ENCODE measurements at places on chromosomes 1 and 21.
A peak's percentile ranks its signal among the peaks of the same experiment; 100 is the strongest.

GRCh38 chr1:244802556-244803239, 32.8 kb upstream of the COX20 start:
- no peak for DNase-seq

- DNase-seq, result no peak
These were observed 381.6 kb downstream of the SRGAP2C start for GRCh38 chr1:121566346-121566745.

- DNase-seq, result no peak
These were observed 5.3 kb downstream of the HPCA start for GRCh38 chr1:32891630-32892029.

DNA sequence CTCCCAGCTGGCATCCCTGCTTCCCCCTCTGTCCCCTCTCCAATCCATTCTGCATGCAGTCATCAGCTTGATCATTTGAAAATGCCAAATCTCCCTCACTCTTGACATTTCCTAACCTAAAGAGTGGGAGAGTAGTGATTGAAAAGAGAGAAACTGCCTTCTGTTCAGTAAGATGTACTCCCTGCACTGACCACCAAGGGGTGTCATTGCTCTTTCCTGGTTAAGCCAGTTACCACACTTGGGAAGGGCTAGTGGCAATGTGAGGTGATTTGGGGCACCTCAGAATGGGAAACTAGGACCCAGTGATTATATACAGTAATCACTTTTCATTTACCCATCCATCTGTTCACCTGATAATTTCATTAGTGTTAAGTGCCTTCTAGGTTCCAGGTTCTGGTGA, 6.9 kb upstream of the TMEM269 start:
- peak; percentile 57 for DNase-seq

DNA sequence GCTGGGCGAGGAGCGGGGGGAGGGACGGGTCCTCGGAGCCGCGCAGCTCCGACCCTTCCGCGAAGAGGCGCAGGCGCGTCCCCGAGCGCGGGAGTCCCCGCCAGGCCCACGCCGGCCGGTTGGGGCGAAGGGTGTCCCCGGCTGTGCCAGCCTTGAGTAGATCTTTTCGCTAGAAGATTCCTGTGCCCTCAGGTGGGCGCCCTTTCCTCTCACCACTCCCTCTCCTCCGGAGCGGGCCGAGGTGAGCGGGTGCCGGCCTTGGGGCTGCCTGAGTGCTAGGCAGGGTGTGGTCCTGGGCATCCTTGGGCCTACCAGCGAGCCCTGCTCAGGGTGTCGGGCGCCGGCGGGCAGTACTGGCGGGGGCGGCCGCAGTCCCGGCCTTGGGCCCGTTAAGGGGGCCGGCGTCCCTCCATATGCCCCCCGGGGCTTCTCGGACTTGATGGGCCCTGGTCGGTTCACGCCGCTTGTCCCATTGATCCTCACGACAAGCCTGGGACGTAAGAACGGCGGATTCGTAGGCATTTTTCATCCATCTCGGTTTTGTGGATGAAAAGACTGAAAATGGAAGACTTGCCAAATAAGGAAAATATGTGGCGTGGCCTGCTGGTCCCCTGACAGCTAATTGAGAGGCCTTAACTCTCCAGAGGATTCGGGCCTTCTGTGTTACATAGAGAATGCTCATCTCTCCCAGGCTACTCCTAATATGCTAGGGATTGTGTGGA, 712 bp downstream of the DEGS1 start:
- DNase-seq, result peak; percentile 70

GRCh38 chr1:82371844-82372498, 571.2 kb downstream of the ADGRL2 start:
- no peak for DNase-seq

DNA sequence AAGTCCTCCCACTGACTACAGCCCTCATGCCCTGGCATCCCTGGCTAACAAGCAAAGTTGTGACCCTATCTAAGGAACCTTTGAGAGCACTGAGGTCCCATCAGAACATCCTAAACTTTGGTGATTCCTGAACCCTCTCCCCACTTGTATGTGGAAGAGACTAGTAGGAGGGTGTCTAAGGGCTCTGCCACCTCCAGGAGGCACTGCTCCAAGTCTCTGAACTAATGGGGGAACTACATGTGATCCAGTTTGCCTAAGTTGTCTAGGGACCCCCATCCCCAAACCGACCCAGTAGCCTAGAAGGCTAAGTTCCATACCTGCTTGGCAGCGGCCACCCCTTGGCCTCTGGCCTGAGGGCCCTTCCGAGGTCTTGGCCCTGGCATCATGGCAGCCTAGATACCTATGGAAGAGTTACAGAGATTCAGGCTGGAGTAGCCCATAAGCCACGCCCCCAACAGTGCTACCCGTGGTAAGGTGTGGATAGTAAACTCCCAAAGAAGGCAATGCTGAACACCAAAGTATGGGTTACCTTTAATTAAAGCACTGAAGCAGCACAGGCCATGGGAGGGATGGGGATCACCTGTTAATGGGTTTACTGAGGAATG, 1.7 kb downstream of the CC2D1B start:
- no peak for DNase-seq

- DNase-seq, result no peak
These were observed 53.4 kb downstream of the RGS2 start for GRCh38 chr1:192862271-192862670.

DNA sequence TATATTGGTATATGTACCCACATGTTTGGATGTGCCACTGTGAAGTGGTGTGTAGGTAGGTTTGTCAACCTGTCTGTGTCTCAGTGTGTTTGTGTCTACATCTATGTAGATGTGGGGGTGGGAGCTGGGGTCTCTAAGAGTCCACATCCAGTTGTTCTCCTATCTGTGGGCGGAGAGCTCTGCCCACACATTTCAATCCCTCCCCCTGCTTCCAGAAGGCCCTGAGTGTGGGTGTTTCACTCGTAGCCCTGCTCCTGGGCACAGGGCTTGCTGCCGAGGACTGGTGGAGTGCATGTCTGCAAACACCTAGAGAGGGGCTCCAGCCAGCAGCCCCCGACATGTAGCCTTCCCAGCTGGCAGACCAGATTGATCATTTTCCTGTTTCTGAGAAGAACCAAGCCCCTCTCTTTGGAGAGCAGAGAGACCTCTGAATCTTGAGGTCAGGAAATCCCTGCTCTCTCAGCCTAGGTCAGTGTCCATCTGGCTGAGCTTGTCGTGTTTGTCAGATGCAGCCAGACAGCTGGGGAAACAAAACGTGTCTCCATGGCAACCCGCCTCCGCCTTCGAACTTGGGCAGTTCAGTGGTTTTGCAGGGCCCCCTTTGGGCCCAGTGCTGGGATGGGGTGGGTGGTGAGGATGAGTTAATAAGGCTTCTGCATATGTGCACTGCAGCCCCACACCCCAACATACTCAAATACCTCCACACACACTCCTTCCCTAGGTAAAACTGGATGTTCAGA, 31.2 kb upstream of the SYNC start:
- no peak for DNase-seq

- no peak for DNase-seq
These were observed 140.9 kb downstream of the MIS18A start for GRCh38 chr21:32137931-32138330.

DNA sequence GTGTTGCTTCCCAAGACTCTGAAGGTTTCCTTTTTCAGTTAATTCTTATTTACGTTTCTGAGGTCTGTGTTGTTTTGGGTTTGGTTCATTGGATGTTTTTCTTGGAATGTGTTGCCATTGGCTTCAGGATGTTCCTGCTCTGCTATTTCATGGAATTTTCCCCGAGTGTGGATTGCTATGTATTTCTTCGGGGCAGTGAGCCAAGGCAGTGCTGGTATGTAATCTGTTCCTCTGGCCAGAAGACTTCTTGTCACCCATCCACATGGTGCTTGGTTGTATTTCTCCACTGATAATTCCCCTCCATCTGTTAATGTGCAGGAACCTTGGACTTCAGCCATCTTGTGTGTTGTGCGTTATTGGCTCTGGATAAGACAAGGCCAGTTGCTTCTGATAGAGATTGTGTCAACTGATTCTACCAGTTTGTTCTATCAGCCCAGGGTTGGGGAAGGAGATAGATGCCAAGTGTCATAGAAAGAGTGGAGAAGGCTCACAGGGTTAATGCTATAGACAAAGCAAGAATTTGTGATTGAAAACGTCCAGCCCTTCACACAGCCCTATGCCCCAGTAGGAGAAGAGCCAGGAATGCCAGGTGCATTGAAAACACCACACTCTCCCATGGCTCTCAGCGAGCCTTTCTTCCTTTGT, 505.2 kb downstream of the PLPP3 start:
- peak; percentile 97 for DNase-seq

DNA sequence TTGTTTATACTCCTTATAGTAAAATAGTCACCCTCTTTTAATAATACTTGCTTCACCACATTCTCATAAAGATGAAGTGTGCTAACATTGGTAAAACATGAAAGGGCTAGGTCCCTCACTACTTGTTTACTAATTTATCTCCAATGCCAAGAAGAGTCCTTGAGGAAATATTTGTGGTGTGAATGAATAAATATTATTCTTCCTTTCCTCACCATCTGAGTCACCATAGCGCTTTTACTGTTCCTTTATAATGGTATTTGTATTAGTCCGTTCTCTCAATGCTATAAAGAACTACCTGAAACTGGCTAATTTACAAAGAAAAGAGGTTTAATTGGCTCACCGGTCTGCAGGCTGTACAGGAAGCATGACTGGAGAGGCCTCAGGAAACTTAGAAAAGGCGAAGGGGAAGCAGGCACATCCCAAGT, 222.8 kb upstream of the ZRANB2 start:
- DNase-seq, result no peak

DNA sequence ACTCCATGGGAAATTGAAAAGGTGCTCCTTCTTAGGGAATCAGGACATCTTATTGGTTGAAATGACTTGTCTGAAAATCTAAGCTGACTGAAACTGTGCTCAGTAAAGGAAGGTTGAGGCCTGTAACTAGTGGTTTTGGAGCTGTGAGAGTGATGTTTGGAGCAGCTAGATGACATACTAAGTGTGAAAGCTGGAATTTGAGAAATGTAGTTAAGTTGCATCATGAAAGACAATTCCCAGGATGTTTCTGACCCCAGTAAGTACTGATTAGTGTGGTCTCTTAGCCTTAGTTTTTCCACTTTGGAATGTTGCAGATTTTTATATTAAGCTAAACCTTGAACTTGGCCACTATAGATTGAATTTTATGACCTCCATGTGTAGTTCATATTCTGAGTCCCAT, 154.9 kb downstream of the PAPPA2 start:
- no peak for DNase-seq

GRCh38 chr1:98388441-98388840, 273.1 kb upstream of the SNX7 start:
- peak; percentile 64 for DNase-seq

DNA sequence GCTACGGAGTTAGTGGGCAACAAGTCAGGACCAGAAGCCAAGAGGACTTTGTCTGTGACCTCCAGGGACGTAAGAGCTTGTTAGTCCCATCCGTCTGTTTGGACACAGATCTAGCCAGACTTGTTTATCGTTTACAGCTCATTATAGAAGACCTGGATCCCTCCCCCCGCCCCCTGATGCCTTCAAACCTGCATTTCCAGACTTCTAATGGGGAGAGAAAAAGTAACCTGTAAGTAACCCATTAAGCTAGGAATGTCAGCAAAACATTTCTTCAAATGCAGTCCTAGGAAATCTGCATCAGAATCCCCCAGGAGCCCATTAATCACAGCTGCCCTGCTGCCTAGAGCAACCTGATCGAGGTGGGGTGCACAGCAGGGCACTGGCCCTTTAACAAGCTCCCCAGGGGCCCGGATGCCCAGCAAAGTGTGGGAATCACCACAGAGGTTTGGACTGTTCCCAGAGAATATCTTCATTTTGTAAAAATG, 1.4 kb upstream of the MAD2L2 start:
- DNase-seq, result no peak

DNA sequence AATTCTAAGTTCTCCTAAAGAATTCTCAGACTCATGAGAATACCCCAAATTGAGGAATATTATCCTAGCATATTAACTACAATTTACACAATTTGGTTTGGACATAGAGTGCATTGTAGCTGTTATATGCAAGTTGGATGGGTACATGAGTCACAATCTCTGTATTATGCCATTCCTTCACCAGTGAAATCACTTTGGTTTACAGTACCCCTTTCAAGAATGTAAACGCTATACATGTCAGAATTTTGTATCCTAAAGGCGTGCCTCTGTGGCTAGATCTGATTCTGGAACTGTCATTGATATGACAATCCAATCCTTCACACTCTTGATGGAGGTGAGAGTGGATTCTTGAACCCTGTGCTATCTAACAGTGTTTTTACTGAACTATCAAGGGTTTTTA, 6.7 kb upstream of the IL10RB start:
- DNase-seq, result no peak

DNA sequence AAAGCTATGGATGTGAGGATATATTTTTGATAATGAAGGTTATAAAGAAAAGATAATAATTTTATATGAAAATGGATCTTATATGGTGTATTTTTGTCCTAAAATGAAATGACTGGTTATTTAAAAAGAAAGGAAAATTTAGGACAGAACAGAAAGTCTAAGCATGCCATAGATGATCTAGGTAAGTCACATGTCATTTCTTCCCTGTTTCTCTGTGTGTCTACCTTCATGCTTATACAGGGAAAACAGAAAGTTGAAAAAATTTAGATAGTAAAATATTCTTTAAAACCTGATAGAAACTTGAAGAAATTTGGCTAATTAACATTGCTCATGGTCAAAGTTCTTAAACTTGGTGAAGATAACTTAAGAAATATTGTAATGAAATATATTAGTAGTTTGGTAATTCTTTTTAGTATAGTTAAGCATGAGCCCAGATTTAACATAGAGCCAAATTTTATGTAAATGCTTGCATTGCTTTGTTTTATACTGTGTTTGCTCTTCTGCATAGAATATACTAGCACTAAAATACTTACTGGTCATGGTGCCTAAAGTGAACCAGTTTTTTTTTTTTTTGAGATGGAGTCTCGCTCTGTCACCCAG, 12.4 kb upstream of the GBP4 start:
- DNase-seq, result no peak

DNA sequence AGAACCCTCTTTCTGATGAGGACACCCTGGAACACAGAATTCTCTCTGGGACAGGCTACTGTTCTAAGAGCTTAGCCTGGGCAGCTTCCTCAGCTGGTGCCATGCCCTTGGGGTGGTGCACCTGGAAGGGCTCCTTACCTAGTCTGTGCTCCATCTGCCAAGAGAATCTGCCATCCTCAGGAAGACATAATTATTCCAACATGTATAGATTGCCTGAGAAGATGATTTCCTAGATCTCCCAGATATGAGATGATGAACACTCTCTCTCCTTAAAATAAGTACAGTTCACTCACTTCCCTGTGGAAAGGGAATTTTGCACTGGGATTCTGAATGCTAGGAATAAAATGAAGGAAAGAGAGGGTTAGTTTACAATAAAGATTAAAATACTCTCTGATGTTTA, 87.6 kb downstream of the NENF start:
- DNase-seq, result no peak

GRCh38 chr1:1122078-1122811, 6.4 kb upstream of the C1orf159 start:
- peak; percentile 65 for DNase-seq

DNA sequence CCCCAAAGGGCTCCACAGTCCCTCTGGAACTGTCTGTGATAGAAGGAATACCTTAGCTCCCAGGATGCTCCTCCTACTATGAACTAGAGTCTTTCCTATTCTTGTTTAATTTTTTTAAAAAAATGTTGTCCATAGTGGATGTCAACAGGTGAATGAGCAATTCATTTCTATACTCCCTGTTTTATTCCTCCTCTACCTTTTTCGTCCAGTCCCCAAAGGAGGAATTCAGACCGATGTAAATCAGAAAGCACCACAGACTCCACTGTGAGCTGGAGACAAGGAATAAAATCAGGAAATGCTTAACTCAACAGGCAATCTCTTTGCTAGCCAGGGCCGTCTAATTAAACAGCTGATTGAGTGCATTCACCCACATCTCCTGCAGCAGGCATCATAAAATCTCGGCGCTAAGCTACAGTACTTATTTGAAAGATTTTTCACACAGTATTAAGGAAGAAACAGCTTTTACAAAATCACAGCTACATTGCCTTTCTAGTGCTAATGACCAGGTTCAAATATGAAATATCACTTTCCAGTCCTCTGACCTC, 381.6 kb downstream of the SIPA1L2 start:
- DNase-seq, result no peak

Measured in fibroblast of villous mesenchyme (primary cell).